Hair follicular keratinocyte (primary cell): ENCODE measurements at places on chromosomes 12 and 14. TPM values are rescaled to one million over a fixed set of nuclear protein-coding genes. Genes with fewer than 3 reads are reported as not detected.

The PRH2 gene
- total RNA-seq, result not detected in 2 replicates

The FAR2 gene
- 4.5 and 7.8 TPM in 2 replicates for total RNA-seq

The TEX22 gene
- total RNA-seq, result not detected in 2 replicates

The VRTN gene
- not detected in 2 replicates for total RNA-seq
